Kidney tubule cell (primary cell): ENCODE measurements at places on chromosomes 4 and X.

DNA sequence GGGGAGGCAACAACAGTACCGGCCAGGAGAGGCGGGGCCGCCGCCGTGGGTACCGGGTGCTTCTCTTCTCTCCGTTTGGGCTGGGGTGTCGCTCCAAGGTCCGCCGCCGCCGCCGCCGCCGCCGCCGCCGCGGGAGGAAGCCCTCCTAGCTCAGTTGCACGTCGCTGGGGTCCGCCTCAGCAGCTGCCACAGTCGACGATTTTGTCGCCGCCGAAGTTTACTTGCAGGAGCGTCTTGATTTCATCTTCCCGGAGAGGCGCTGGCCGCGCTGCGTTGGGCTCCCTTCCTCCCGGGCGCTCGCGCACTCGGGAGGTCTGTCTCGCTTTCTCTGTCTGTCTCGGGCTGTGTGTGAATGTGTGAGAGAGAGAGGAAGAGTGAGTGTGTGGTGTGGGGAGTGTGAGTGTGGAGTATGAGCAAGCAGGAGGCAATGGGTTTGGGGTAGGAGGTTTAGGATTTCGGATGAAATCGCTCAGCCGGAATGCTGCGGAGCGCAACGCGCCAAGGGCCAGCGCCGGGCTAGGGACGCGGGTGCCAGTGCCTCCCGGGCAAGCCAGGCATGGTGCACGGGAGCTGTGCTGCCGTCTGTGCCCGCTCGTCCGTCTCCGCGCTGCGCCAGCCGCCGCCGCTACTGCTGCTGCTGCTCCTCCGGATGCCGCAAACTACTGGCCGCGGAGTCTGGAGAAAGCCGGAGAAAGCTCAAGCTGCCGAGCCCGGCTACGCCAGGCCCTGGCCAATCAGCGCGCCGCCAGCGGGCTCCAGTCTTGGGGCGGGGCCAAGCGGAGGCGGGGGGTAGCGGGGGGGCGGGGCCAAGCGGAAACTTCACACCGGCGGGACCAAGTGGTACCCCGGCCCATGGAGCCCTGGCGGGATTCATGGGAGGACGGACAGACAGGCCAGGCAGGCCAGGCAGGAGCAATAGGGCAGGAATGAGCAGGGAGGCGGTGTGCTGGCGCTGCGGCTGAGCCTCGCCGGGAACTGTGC is at the start of gene PCDH19:
Gene PCDH19 (minus strand): TSS at position 664 of the 981 bp plus-strand sequence. CDS start 1,676 bp downstream, outside the sequence.
- peak; percentile 67 for DNase-seq

DNA sequence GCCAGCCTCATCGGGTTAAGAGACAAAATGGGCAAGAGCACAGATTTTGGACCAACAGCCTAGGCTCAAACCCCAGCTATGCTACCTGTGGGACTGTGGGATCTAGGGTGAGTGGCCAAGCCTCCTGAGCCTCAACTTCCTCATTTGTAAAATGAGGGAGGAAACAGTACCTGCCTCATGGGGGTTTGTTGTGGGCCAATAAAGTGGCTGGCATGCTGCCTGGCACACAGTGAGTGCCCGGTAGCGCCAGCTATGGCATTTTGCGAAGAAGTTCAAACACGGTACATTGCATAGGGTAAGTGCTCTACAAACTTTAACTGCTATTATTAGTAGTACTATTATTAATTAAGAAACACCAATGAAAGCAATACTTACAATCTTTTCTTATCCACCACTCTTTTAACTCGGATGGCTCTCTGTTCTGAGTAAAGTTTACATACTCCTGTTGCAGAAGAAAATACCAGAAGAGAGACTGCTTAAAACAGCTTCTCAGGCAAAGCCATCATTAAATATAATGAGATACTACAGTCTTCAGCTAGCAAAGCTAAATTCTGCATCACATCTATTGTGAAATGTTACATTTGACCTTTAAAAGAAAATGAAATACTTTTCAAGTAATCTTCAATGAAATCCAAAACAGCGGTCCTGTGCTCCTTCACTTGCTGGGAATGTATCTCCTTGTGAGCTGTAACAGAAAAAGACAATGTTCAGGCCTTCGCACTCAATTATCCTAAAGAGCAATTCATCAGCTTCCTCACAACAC is 70.1 kb downstream of the NSG1 start:
- DNase-seq: no peak

DNA sequence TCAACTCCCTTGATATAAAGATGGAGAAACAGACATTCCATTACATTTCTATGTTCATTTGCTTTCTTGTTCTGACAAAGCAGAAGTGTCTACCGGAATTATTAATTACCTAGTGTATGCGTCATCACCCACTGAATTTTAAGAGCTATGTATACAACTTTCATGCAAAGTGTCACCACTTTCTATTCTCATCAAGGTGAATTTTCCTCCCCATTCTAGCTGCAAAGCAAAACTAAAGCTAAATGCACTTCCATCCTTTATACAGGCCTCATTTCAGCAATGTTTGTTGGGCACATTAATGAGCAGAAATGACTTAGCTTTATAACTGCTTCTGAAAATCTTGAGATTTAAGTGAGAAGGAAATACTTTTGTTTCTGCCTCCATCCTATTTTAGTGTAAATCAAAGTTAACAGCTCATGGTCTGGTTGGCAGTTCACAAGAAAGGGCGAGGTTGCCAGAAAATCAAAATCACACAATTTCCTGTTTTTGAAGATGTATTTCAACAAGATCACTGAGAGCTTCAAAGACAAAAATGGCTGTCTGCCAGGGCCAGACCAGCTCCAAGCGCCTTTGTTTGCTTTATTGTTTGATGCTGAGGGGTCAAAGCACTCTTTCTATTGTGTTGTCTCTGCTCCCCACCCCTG is 7.2 kb upstream of the FAM9C start:
- DNase-seq: no peak

GRCh38 chr4:7187691-7188090 is 4.6 kb upstream of the SORCS2 start:
- no peak for DNase-seq

DNA sequence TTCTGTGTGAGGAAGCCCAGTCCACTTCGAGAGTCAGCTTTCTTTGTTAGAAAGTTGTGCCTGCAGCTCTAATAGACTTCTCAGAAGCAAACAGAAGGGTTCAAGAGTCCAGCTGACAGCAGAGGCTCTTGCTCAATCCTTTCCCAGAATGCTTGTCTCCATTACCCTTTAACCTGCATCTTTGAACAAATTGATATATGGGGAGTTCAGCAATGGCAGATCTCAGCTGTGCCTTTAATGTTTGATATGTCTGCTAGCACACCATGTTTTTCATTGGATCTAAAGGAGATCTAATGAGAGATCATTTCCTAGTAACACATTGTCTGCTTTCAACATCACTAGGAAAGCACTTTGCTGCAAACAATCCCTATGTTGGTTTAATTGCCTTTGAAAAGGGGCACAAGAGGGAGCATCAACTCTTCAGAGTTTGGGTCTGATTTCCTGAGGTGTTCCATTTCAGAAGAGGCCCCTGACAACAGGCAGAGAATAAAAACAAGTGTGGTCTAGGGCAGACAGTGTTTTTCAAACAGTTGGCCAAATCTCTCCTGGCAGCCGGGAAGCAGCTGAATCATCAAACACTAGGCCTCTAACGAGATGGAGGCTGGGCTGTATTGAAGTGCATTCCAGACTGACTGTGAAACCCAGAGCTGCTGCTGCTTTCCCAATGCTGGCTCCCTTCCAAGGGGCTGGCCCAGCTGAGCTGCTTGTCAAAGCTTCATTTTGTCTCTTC is 55.5 kb downstream of the LUZP4 start:
- DNase-seq: peak; percentile 91

- DNase-seq: peak; percentile 7
Observed at GRCh38 chrX:83145876-83146275, 362.2 kb upstream of the POU3F4 start.

DNA sequence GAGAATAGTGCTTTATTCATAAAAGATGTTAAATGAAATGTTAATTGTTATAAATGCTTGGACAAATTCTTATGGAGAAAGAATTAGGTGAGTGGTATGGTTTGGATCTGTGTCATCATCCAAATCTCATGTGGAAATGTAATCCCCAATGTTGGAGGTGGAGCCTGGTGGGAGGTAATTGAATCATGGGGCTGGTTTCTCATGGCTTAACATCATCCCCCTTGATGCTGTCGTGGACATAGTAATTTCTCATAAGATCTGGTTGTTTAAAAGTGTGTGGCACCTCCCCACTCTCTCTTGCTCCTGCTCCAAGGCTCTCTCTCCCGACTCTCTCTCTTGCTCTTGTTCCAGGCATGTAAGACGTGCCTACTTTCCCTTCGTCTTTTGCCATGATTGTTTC is 22.5 kb downstream of the GYPE start:
- DNase-seq: no peak

- no peak for DNase-seq
Observed at GRCh38 chr4:2954358-2955185, 8.6 kb downstream of the NOP14 start.

- no peak for DNase-seq
Observed at GRCh38 chr4:152773953-152774352, 5.6 kb downstream of the TIGD4 start.

- DNase-seq: peak; percentile 96
Observed at GRCh38 chr4:8534129-8534528, 46.1 kb upstream of the GPR78 start.

- no peak for DNase-seq
Observed at GRCh38 chr4:110424144-110424543, 51.8 kb upstream of the ENPEP start.

DNA sequence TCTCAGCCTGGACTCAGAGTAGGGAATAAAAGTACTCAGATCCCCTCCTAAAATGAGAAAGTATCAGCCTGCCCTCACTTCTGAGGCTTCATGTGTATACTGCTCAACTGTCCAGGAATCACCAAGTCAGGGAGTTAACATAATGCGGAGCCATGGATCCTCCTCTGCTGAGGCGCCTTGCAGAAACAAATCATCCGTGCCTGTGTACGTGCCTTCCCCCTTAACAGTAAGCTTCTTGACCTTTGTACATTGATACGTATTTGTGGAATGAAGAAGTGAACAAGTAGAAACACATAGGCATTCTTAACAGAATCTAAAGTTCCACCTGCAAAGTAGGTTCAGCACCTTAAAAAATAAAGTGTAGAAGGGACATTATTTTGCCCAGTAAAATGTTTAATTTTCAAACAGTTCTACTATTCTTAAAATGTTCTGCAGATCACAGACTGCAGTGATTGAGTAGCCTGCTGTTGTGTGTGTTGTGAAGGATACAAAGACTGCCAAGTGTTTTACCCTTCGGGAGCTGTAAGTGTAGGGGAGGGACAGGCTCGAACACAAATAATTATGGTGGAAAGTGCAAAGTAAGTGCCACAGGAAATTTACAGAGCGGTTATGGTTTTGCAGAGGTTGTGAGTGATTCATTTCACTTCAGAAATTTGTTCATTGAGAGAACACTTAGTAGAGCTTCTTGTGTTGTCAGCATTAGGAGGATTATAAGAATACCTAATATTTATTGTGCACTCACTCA is 61.9 kb downstream of the ARHGAP10 start:
- peak; percentile 63 for DNase-seq

DNA sequence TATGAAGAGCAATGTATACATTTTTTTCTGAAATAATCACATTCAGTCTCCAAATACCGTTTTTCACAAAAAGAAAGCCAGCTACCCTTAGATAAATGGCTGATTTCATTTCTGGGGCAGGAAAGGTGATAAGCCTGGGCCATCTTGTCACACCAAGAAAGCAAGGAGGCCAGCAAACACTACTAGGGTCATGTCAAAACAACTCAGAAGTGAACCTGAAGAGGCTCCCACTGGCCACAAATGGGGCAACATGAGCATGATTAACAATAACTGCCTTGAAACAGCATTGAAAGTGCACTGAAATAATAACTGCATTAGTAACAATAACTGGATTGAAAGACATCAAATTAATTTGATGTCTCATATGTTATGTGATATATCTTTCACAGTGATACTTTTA is 39.3 kb downstream of the SH3KBP1 start:
- no peak for DNase-seq

DNA sequence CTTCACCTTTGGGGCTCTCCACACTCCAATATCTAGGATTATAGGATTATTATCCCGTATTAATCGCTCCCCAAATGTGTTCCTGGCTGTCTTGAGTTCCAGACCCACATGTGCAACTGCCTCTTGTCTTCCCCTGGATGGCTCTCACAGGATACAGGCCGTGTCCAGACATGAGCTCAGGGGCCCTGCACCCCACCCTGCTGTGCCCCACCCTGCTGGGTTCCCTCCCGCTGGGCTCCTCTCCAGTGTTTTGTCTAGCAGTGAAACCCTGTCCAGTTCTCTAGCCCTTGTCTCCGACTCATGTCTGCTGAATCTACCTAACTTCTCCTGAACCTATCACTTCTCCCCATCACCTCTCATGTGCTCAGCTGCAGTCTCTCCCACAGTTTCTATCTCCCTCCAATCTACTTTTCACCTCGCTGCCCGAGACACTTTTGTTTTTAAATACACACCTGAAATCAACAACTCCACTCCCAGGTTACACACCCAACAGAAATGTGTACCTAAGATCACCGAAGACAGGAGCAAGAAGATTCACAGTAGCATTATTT is 2.0 kb downstream of the RNF212 start:
- no peak for DNase-seq

DNA sequence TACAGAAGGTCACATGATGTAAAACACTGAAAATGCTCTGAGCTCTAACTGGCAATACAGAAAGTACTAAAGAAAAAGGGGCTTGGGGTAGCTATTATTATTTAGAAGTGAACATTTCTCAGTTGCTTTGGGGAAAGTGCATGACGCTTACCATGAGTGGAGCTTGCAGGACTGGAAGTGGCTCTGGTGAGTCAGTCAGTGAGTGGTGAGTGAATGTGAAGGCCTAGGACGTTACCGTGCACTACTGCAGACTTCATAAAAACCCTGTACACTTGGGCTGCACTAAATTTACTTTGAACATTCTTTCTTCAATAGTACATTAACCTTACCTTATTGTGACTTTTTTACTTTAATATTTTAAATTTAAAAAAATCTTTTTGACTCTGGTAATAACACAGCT is 89.3 kb upstream of the ENPP6 start:
- DNase-seq: peak; percentile 56
